Lung (tissue), 17 donors: ENCODE measurements at places on chromosomes 2 and 18.

DNA sequence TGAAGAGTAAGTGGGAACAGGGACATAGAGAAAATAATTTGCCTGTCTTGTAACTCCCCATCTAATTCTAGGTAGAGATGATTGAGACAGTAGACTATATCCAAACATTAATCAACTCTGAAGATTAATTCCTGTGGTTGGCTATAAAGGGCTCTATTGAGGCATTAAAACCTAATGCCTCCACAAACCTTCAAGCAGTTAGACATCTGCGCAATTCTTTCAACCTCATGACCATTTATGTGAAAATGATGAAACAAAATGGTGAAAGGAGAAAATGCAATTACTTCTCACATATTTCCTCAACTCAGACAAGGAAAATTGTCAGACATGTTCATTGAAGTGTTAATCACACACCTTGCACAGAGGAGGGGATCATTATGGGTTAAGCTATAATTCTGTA lies 164.5 kb upstream of the MYT1L start:
- DNase-seq, result no peak

- no peak for DNase-seq
Measured at GRCh38 chr2:233075966-233076339, 15.8 kb downstream of the INPP5D start.

- peak; percentile 87 for DNase-seq
Measured at GRCh38 chr2:76197842-76198448, 487.2 kb upstream of the GCFC2 start.

- DNase-seq, result no peak
Measured at GRCh38 chr2:128344101-128344500, 25.4 kb upstream of the HS6ST1 start.

DNA sequence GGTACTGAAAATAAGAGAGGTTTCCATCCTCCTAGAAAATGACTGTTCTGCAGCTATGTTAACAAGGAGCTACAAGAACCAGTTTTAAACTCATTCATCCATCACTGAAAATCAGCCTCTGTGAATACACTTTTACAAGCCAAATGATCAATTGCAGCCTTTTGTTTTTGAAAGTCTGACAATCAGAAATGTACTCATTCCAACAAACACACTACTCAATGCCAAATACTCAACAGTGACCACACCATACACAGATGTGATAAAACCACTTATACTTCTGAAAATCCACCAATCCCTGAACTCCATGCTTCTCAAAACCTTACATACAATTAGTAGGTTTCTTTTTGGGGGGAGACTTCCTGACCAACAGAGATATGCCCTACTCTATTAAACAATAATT lies 663.9 kb upstream of the CHAC2 start:
- no peak for DNase-seq

GRCh38 chr18:2994603-2995432 lies 18.1 kb downstream of the LPIN2 start:
- no peak for DNase-seq

- DNase-seq, result peak; percentile 29
Measured at GRCh38 chr18:26685438-26686157, 137.2 kb upstream of the KCTD1 start.

- DNase-seq, result no peak
Measured at GRCh38 chr2:241649404-241649803, 11.9 kb downstream of the ATG4B start.

GRCh38 chr2:174059884-174060244 lies 94.7 kb upstream of the SP3 start:
- no peak for DNase-seq

DNA sequence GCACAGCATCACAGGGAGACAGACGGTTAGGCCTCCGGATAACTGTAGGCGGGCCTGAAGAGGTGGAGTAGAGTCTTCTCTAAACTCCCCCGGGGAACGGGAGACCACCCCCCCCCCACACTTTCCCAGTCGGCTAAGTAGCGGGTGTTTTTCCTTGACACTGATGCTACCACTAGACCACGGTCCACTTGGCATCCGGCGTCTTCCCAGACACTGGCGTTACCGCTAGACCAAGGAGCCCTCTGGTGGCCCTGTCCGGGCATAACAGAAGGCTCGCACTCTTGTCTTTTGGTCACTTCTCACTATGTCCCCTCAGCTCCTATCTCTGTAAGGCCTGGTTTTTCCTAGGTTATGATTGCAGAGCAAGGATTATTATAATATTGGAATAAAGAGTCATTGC lies 25.7 kb upstream of the NCL start:
- no peak for DNase-seq

GRCh38 chr2:227610123-227610522 lies 4.5 kb downstream of the SCYGR3 start:
- no peak for DNase-seq

DNA sequence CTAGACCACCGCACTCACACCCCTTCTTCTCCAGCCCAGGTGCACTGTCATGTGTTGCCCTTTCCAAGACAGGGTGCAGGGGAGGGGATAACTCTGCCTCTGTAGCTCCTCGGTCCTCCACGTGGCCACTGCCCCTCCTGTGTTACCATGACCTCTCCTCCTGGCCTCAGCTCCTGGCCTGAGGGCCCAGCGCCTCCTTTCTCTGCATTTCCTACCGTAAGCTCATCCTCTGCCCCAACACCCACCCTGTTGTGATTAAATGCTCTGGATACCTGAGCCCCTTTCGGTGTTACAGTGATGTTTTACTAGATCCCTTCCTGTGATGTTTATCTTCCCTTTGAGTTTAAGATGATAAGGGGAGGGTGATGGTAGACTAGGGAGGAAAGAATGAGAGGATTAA lies 242.3 kb downstream of the PTPRM start:
- DNase-seq, result no peak

GRCh38 chr2:64457524-64457923 lies 3.6 kb downstream of the LGALSL start:
- DNase-seq, result no peak

GRCh38 chr2:120762341-120763061 lies 26.8 kb downstream of the GLI2 start:
- no peak for DNase-seq

DNA sequence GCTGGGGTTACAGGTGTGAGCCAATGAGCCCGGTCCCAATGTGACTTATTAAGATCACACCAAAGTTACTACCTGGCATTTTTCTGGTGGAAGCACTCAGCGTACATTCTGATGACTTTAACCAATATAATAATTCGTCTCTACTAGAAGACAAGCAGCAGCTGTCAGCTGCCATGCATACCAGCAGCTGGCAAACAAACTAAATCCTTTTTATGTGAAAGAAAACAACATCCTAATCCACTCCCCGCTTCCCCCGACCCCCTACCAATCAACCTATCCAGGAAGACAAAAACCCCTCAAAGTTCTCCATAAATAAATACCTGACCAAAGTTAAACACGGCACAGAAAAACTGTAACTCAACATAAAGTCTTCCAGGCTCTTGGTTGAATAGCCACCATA lies 42.1 kb downstream of the GPR155 start:
- no peak for DNase-seq

DNA sequence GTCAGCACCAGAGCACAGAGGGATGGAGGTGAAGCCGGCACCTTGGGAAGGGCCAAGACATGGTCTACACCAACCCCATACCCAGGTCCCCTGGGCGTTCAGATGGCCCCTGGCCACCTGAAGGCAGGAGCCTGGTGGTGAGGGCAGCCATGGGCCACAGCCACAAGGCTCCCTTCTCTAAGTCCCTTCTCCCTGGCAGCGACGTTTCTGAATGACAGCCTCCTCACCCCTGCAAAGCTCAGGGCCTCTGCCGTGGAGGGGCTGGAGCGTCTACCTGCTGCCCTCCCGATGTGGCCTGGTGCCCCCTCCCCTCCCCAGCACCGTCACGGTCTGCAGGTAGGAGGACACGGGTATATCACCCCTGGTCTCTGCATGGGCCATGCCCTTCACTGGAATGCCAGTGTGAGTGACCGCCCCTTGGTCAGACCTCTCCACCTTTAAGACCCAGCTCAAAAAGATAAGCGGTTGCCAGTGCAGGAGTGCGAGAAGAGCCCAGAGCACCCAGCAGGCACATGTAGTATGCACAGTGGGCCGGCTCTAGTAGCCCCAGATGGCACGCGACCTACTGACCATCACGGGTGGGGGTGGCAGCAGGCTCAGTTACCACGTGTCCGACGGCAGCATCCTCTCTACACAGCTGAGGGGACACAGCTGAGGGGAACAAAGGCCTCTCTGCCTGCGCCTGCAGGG lies 46.6 kb downstream of the HS6ST1 start:
- no peak for DNase-seq

GRCh38 chr2:225041207-225041850 lies 939 bp downstream of the DOCK10 start:
- DNase-seq, result peak; percentile 58

- peak; percentile 52 for DNase-seq
Measured at GRCh38 chr18:76495006-76495370, at the start of gene ZNF516. Gene ZNF516 (minus strand): TSS chr18:76495242. CDS start chr18:76443054, 52,188 bp downstream.

GRCh38 chr2:24893934-24894333 lies 26.1 kb downstream of the ADCY3 start:
- no peak for DNase-seq

GRCh38 chr2:213067888-213068287 lies 83.5 kb downstream of the IKZF2 start:
- DNase-seq, result no peak

DNA sequence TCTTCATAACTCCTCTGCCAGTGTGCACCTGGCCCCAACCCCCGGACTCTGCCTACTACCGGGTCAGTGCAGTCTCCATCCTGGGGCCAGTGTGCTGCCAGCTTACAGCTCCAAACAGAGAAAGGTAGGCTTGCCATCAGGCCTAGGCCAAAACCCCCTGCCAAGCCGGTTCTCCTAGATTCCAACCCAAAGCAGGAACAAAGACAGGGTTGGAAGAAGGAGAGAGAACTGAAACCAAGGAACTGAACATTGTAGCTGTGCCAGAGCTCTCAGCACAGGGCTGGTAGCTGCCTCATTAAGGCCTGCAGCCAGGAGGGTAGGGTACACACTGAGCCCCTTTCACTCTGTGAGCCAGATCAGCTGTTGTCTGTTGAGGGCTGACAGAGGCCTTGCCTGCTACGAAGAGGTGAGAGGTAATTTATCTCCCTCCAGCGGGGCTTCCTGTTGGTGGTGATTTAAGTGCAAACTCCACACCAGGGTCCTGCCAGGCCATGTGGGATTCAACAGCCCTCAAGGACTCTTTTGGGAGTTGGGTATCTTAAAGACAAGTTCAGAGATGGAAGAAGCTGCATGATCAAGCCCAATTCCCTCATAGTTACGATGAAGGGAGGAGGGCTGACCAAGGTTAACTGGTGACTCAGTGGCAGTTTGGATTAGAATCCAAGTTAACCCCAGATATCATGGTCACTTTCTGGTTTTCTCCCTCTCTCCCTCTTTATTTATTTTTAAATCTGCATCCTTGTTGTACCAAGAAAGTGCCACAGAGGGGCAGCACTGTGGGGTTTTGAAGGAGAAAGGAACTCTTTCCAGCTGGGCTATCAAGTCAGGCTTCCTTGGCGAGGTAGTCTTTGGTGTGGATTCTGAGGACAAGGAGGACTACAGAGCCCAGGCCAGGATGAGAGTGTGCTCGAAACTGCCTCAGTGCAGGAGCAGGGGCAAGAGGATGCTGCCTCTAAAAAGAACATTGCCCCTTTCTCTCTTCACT lies 48.1 kb downstream of the CYRIA start:
- DNase-seq, result peak; percentile 58

DNA sequence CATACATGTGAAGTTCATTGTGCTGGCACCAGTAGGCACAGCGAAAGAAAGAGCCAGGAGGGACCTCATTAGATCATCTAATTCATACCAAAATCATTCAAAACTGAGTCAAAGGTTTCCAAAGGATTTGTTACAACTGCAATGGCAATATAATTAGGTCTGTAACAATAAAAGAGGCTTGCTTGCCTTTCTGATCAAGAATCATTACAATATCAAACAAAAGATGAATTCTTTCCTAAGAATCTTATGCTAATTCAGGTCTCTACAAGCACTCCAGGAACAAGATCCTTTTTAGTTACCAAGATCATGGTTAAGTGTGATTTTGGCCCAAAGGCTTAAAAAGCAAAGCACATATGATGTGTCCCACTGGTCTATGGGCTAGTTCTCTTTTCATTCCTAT lies 41.9 kb upstream of the ITPRID2 start:
- DNase-seq, result no peak

DNA sequence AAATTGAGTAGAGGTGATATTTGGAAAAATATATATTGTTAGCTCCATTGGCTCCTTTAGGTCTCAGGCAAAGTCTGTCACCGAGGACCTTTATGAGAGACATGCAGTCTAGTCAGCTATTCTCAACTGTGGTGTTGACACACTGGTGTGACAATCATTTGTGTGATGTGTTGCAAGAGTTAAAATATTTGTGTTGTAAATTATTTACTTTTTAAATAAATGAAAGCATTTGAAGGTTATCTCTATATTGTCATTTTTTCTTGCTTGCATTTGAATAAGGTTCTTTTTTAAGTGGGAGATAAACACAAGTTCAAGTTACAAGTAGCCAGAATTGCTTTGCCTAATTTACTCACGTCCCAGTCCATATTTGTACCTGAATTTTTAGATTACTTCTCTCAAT lies 4.3 kb downstream of the REL start:
- no peak for DNase-seq

DNA sequence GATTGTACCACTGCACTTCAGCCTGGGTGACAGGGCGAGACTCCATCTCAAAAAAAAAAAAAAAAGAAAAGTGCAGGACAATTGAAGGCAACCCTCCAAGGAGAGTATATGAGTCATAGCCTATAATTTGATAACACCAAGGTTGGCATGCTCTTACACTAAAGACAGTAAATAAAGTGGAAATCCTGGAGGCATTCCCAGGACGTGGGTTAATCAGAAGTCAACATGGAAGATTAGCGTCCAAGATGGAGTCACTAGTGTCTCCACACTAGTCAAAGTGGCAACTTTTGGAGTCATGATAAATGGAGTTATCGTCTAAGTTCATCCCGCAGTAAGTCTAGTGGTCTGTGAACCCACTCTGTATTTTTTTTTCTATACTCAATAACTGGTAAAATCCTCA lies 21.2 kb upstream of the UGGT1 start:
- DNase-seq, result no peak

GRCh38 chr2:117801826-117802225 lies 12.7 kb upstream of the DDX18 start:
- no peak for DNase-seq

DNA sequence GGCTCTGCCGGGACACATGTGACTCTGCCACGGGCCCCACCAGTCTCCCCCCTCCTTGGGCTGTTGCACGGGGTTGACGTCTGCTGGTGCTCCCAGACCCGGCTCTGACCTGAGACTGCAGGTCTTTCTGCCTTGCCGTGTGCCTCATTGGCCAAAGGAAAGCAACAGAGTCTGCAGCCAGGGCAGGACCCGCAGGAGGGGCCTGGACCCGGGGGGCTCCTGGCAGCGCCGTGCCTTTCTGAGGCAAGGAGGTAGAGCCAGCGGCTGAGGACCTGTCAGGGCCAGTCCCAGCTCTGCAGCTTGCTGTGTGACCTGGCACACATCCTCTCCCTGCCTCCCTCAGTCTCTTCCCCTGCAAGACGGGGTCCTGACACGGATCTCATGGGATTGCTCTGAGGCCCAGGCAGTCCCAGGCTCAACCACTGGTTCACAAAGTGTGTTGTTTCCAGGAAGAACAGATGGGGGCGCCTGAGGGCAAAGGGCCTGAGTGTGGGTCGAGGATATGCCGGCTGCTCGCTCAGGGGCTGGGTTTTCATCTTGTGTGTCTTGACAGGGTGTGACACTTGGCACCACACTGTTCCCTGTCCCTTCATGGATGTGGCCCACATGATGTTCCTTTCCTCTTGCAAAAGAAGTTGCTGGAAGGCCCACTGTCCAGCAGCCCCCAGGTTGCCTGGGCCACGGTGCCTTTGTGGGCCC lies 9.0 kb downstream of the CAPN10 start:
- no peak for DNase-seq

- no peak for DNase-seq
Measured at GRCh38 chr2:20104900-20105545, 53.6 kb upstream of the LAPTM4A start.

GRCh38 chr2:174827371-174828369 lies 63.4 kb upstream of the CHRNA1 start:
- DNase-seq, result peak; percentile 68
